ENCODE measurements at places on chromosomes 1 and 21.

GRCh38 chr1:185646202-185646683, 87.9 kb upstream of the HMCN1 start:
- DNase-seq = peak; percentile 99

GRCh38 chr1:66413838-66414175, 120.1 kb upstream of the SGIP1 start:
- DNase-seq = no peak

- no peak for DNase-seq
These were observed 2.4 kb upstream of the FAM110D start for GRCh38 chr1:26156285-26157038.

DNA sequence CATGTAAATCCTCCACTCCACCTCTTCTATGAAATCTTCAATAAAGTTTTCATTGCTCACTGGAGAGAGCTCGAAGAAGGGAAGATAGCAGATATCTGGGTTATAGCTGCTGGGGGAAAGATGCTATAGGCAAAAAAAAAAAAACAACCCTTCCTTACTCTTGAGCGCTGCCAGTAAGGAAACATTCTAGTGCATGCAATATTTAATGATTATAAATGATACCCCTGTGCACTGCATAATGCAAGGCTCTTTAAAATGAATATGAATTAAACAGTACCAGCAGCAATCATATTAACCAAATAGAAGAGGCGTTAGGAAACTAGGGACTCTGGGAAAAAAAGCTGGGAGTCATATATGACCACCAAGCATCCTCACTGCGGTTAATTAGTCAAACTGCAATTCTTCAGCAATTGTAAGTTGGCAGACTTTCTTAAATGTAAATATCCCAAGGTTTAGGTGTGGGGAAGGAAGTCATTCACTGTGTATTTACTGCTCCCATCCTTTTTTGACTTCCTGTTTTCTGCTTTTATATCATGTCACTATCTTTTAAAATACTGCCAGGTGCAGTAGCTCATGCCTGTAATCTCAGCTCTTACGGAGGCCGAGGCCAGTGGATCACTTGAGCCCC, 3.7 kb upstream of the DMRTB1 start:
- DNase-seq = no peak

- DNase-seq = no peak
These were observed 3.2 kb downstream of the B3GALNT2 start for GRCh38 chr1:235500971-235501540.

DNA sequence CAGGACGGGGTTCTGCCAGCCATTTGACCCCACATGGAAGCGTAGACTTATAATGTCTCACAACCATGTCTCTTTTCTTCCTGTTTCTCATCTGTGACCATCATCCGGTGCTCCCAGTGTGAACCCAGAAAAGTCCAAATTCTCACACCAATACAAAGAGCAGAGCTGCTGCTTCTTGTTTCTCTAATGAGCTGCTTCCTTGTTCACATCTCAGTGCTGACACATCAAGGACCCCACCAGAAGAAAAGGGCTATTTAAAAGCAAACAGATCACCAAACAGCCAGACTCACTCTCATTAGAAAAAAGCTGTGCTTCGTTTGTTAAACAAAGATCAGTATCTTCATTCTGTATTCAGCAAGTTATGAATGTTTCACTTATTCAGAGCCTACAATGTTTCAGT, 835 bp upstream of the LCE1D start:
- no peak for DNase-seq

- DNase-seq = no peak
These were observed 924 bp downstream of the TMEM240 start for GRCh38 chr1:1539310-1540089.

DNA sequence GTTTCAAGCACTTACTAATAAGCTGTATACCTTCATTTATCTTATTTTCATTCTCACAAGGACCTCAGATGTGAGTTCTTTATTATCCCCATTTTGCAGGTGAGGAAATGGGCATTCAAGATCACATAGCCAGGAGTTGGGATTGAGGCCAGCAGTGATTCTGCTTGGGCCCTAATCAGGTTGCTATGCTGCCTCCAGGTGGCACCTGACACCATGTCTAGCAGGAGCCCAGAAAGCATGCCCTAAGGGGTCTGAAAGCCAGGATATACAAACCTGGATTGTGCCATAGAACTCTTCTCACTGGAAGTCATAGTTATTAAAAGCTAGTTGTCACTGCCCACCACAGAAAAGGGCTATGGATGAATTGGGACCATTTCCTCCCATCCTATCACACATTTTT, 61.1 kb downstream of the FYB2 start:
- DNase-seq = no peak

DNA sequence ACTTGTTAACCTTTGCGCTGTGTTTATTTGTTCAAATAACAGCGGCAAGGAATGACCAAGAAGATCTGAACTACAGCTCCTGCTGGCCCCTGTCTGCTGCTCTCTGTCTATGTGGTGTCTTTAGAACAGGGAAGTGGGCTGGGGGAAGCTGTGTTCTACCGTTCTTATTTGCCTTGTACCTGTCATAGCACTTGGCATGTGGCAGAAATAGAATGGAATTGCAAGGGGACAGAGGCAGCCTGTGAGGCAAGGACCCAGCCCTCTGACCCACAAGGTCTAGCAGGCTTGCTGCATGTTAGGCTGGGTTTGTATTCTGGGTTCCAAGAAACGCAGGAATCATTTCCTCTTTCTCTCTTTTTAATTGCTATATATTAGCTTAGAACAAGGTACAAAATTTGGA, 20.7 kb downstream of the HMGCS2 start:
- DNase-seq = no peak

GRCh38 chr1:15180189-15180588, 26.6 kb downstream of the TMEM51 start:
- no peak for DNase-seq

- no peak for DNase-seq
These were observed 58.5 kb downstream of the FGGY start for GRCh38 chr1:59355361-59355760.

DNA sequence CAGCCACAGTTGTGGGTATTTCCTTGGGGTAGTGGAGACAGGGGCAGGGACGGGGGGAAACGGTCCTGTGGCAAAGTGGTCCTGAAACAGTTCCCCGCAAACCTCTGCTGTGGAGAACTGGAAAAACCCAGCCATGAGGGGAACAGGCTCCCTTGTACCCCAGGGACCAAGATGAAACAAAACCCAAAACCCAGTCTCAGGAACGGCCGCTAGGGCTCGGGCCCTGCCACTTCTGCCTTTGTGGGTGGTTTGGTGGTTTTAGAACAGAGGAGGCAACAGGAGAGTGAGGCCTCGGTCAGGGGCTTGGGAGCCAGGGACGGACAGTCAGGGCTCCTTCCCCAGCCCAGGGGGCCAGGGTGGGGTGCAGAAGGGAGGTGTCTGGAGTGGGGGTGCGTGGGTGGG, 24.8 kb upstream of the EDN2 start:
- no peak for DNase-seq

- DNase-seq = no peak
These were observed 5.0 kb downstream of the ATP1B1 start for GRCh38 chr1:169111472-169111871.

DNA sequence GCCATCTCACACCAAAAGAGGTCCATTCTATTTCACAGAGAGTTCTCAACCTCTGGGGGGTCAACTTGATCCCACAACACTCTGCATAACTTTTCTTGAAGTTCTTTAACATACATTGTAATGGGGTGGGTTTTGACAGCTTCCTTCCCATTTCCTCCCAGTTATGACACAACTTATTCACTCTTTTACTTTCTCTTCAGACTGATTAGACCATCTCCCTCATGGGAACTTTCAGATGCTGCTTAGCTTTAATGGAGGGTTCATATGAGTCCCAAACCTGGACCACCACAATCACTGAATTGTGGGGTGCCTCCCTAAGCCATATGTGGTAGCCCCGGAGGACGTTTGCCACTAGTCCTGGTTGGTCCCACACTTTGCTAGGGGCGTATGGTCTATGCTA, 28.3 kb upstream of the KCNJ15 start:
- DNase-seq = no peak

GRCh38 chr1:55466373-55466772, 251.2 kb upstream of the USP24 start:
- DNase-seq = no peak

GRCh38 chr1:228374711-228375577, 31.7 kb downstream of the TRIM11 start:
- DNase-seq = peak; percentile 88

- DNase-seq = no peak
These were observed 1.4 kb downstream of the CSRP1 start for GRCh38 chr1:201505503-201505890.

GRCh38 chr21:30146558-30147282, 19.9 kb downstream of the CLDN17 start:
- no peak for DNase-seq

- DNase-seq = no peak
These were observed 72.4 kb downstream of the ATP5PO start for GRCh38 chr21:33843216-33843615.

DNA sequence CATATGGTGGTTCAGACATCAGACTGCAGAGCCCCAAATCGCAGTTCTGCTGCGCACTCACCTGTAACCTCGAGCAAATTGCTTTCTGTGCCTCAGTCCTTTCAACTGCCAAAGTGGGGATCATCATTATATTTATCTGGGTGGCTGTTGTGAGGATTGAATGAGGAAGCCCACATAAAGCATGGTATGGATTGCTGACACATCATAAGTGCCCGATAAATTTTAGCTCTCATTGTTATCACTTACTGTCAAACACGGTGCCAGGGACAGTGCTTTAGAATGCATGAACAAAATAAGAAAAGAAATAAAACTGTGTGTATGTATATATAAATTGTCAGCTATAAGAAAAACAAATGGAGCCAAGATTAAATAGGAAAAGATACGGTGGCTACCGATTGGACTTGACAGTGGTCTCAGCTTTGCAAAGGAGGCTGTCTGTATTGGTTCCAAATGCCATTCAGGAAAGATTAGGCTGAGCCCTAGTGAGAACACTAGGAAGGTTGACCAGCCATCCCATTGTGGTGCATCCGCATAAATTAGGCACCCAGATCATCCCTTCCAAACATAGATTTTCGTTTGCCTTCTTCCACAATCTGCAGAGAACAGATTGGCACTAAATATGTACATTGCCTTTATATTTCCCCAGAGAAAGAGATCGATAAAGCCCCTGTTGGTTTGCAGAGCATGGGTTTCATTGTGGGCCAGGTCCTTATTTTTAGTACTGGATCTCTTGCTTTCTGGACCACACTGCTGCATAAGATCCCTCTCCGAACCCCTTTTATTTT, 91.8 kb upstream of the KAZN start:
- DNase-seq = no peak

DNA sequence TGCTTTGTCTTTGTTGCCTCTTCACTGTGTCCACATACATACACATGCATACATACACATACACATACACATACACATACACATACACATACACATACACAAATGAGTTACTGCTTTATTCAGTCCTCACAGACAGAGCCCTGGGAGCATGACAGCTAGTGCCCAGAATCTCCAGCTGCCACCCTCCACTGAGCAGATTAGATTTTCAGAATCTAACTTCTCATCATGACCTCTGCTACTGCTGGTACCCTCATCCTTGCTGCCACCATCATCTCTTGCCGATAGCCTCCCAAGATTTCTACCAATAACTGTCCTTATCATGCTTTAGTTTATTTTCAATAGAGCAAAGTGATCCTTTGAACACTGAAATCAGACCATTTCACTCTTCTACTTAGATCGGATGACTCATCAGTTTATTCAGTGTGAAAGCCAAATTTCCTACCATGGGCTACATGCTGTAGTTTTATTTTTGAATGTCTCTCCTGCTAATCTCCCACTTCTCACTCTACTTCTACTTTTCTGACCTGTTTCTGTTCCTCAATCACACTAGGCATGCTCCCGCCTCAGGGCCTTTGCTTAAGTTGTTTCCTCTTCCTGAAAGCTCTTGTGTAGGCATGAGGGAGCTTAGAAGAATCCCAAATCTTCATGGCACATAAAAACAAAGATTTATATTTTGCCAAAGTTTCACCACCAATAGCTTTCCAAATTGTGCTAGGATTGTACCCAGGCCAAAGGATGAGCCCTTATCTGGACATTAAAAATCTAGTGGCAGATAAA, 43.0 kb downstream of the ATP6V1G3 start:
- DNase-seq = peak; percentile 71

- no peak for DNase-seq
These were observed 376.5 kb downstream of the LRRIQ3 start for GRCh38 chr1:73821520-73821919.

GRCh38 chr1:30618335-30618747, 105.0 kb downstream of the MATN1 start:
- no peak for DNase-seq

- no peak for DNase-seq
These were observed 77.6 kb downstream of the POU2F1 start for GRCh38 chr1:167298325-167298724.

DNA sequence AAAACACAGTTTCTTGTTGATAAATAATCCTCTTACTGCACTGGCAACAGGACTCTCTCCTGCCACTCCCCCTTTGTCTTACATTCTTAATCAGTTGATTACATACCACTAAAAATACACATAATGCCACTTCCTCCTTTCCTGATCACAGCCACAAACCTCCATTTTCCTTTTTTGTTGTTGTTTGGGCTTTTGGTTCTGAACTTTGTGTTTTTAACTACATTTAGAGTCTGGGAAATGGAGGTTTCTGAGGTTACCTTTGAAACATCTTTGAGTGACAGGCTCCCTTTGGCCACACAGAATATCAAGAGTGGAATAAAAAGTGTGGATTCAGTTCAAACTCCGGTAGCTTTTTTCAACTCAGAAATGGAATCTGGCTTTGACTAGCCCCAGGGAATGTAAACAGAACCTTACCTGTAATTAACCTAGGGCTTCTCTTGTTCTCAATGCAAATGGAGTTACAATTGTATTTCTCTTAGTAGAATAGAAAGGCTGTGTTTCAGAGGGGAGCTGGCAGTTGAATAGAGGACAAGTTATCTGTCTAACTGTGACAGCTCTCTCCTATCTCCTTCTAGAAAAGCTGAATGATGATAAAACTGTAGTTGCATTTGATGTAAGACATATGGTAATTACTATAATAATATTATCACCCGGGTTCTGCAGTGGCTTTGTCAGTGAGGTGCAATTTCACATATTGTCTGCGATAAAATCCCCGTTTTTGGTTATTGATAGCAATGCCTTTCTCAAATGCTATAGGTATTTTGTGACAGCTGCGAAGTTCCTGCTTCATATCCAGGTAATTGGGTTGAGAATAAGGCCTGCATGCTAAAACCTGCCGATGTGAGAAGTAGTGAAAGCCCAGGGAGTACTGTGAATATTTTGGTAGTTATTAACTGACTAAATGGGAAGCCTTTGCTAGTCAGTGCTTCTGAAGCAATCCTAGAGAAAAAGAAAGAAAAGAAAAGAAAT, 66.9 kb downstream of the ST6GALNAC5 start:
- DNase-seq = no peak

DNA sequence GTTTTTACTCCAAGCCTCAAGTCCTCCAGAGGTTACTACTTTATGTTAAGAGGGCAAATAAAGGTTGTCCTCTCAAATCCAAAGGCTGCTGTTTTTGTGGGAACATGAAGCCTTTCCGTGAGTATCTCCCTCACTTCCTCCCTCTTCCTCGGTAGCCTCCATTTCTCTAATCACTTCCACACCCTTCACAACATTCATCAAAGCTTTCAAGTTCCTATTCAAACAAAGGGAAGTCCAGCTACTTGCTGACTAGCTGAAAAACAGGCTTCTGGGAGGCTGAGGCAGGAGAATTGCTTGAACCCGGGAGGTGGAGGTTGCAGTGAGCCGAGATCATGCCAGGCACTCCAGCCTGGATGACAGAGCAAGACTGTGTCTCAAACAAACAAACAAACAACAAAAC, 6.6 kb upstream of the CD48 start:
- no peak for DNase-seq

- no peak for DNase-seq
These were observed 52.7 kb downstream of the VWA5B1 start for GRCh38 chr1:20343149-20343937.
